ENCODE measurements at places on chromosomes 2 and 18.

DNA sequence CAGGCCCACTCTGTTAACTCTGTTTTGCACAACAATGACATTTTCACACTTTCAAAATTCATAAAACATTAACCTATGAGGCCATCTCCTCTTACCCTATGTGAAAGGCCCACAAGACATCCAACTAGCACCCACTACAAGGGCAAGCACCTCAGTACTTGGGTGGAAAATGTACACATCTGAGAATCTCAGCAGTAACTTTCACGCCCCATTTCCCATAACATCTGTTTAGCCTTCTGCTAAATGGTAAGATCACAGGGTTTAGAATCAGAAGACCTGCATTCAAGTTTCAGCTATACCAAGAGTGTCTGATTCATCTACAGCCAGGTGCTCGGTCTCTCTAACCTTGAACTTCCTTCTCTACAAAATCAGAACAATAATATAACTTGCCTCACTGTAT, 89.2 kb downstream of the SP100 start:
- no peak for DNase-seq

DNA sequence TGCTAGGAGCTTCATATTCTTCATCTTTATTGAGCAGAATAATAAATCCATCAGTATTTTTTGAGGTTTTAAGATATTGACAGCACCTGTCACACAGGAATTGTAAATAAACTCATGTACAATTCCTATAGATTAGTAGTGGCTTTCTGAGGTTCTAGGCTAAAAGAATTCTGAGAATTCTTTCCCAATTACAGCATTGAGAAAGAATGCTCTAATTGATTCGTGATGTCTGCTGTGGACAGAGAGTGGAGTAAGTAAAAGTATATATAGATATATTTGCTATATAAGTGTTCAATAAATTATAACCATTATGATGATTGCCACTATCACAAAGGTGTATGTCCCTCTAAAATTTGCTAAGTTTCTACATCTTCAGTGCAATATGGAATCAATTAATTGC, 186.5 kb upstream of the NRP2 start:
- DNase-seq: no peak

- DNase-seq: no peak
Observed at GRCh38 chr2:545711-546650, 131.2 kb downstream of the TMEM18 start.

- DNase-seq: no peak
Observed at GRCh38 chr2:213187386-213187785, 36.0 kb upstream of the IKZF2 start.

DNA sequence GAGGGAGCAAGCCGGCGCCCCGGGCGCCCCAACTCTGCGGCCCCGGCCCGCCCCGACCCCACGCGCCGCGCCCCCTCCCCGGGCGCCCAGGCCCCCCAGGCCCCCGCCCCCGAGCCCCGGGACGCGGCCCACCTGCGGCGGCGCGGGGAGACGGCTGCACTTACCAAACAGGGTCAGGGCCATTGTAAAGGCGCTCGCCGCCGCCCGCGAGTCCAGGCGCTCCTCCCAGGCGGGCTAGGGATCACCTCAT, 526 bp downstream of the CHN1 start:
- no peak for DNase-seq

DNA sequence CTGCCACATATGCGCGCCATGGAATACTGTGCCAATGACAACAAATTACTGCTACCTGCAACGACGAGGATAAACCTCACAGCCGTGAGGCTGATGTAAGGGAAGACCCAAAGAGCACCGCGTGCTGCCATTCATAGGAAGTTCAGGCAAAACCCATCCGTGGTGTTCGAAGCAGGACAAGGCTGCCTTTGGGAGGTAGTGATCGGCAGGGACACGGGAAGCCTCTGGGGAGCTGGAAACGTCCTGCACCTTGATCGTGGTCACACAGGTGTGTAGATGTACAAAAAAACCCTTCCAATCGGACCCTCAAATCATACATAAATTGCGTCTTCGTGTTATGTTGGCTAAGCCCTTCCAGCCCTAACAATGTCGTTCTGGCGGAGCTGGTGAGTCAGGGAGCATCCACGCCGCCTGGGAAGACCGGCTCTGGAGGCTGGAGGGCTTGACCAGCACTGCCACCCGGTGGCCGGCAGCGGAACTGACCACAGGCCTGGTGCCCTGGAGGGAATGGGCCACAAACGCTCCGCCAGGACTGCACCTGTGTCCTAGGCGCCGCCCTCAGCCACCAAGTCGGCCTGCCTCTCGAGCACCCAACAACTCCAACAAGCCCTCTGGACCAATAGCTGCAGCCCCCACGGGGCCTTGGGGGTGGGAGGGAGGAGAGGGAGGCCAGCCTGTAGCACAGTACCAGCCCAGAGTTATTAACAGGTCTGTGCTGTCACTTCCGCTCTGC, 4.1 kb upstream of the NEURL3 start:
- peak; percentile 49 for DNase-seq

- DNase-seq: no peak
Observed at GRCh38 chr18:48905513-48905912, 45.3 kb downstream of the SMAD7 start.

DNA sequence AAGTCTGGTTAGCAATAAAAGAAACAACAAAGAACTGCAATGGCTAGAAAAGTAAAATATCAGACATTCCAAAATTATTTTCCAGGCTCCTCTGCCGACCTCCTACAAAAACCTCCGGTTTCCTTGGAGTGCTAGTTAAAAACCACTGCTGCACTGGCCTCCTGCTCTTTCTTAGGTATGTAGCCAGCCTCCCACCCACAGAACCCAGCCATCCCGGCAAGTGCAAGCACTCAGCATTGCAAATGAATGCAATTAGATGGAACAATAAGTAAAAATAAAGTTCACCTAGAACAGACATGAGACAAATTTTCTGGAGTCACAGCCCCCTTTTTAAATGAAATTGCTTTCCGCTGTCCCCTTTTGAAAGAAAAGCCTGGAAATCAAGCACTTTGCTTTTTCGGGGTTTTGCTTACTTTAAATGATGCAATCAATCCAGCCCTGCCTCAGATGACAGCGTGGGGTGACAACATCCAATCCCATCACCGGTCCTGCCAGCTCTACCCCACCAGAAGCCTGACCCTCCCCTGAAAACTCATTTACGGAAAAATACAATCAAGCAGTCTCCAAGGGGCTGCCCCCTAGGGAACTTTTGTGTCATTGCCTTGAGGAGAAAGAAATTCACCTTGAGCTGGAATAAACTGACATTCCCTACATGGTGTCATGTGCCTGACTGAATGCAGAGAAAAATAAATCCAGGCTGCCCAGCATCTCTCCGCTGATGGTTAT, 199.8 kb downstream of the EPHA4 start:
- DNase-seq: no peak

- DNase-seq: no peak
Observed at GRCh38 chr18:7879717-7880116, 312.6 kb downstream of the PTPRM start.

DNA sequence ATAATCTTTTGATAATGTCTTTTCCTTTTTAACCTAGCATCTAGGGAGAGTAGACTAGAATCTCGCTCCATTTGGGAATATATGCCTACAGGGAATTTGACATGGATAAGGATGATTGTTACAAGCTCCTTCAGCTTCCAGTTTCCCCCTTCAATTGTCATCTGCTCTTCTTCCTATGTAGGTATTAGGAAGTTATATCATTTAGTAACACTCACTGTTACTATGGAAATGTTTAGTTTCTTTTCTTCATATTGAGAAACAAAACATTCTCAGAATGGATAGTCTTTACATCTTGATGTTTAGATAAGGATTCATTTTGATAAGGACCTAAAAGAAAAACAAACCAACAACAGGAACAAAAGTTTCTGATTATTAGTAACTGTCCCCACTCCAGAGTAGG, 127.6 kb downstream of the PHLPP1 start:
- no peak for DNase-seq

GRCh38 chr2:49943944-49944778, 789.8 kb upstream of the FSHR start:
- no peak for DNase-seq

DNA sequence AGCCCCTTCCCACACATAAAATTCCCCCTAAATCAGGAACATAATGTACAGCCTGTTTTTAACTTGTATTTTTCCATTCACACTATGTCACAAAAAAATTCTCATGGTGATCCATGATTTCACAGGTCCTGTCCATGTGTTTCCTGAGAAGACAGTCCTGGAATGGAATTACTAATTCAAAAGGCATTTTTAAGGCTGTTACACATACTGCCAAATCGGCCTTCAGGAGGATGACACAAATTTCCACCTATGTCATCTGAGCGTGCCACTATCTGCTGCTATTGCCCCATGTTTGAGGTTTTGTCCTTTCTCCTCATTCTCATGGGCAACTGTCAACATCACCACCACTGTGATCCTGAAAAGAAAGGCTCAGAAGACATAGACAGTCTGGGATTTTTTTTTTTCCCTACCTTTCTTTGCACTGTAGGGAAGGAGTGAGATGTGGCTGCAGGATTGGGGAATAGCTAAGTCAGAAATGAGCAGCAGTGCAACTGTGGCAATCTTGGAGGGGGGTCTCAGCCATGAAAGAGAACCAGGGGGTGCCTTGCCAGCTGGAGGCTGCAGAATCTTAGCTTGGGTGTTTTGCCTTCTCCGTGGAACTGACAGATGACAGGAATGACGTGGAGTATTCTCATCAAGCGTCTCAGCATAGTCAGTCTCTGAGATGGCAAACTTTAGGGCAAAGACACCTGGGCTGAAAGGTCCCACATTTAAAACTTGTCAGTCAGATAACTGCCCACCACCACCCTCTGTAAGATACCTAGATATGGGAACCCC, 73.4 kb downstream of the MARCHF4 start:
- no peak for DNase-seq

- no peak for DNase-seq
Observed at GRCh38 chr2:54630858-54631497, 92.5 kb upstream of the EML6 start.

- DNase-seq: no peak
Observed at GRCh38 chr2:17191223-17191622, 327.0 kb downstream of the RAD51AP2 start.

DNA sequence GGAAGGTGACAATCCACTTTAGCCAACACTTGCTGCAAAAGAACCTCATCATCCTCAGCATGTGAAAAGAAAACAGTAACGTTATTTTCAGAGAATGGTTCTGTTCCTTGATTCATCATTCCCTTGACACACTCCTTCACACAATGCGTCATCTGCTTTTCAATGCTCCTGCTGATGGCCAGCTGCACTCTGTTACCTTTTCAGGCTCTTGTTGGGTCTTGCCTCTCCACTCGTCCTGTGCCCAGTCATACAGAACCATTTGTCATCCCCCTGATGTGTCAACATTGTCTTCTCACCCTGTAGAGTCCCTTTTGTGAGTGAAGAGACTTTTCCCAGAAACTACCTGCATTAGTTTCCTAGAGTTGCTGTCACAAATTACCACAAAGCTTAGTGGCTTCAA, 12.2 kb upstream of the DTNA start:
- DNase-seq: no peak

DNA sequence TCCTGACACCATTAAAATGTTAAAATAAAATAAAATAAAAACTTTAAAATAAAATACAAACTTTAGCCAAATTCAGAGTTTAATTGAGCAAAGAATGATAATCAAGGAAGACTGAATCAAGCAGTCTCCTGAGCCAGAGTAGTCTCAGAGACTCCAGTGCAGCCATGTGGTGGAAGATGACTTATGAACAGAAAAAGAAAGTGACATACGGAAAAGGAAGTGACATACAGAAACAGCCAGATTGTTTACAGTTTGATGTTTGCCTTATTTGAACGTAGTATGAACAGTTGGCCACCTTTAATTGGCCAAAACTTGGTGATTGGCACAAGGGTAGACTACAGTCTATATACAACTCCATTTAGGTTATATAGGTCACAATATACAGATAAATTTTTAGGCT, 787.2 kb downstream of the ADCYAP1 start:
- DNase-seq: no peak

GRCh38 chr2:104051766-104052165, 802.1 kb upstream of the POU3F3 start:
- DNase-seq: no peak

GRCh38 chr2:174036825-174037224, 71.7 kb upstream of the SP3 start:
- no peak for DNase-seq

- DNase-seq: no peak
Observed at GRCh38 chr18:71115261-71115660, 826.4 kb downstream of the SOCS6 start.
